ENCODE measurements at places on chromosomes 7 and 10.

DNA sequence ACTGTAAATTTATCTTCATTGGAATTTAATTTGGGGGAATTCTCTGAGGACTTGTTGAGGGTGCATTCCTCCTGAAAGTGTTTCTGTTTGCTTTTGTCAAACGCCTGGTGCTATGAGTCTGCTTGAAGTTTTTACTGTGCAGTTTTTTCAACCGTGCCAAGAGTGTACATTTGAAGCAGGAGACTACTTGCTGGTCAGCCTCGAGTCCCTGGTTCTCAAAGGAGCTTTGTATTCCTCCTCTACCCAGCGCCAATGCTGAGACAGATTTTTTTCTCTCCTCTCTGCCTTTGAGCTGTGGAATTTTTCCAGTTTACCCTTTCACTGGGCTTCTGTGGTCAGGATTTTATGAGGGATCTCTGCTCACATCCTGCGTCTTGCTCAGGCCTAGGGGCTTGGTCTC is 62.1 kb downstream of the NPY start:
- no peak for DNase-seq

DNA sequence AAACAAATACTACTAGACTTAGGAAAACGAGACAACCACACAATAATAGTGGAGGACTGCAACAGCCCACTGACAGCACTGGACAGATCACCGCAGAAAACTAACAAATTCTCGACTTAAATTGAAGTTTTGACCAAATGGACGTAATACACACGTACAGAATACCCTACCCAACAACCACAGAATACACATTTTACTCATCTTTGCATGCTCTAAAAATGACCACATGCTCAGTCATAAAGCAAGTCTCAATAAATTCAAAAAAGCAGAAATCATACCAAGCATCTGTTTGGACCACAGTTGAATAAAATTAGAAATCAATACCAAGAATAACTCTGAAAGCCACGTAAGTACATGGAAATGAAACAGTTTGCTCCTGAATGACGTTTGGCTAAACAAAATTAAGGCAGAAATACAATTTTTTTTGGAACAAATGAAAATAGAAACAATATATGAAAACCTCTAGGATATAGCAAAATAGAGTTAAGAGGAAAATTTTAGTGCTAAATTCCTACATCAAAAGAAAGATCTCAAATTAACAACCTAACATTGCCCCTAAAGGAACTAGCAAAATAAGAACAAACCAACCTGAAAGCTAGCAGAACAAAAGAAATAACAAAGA is 30.6 kb downstream of the MAPK8 start:
- no peak for DNase-seq

- DNase-seq = no peak
Measured at GRCh38 chr7:31864646-31865045, 177.6 kb downstream of the PPP1R17 start.

GRCh38 chr10:119772334-119772733 is 46.5 kb downstream of the INPP5F start:
- no peak for DNase-seq

DNA sequence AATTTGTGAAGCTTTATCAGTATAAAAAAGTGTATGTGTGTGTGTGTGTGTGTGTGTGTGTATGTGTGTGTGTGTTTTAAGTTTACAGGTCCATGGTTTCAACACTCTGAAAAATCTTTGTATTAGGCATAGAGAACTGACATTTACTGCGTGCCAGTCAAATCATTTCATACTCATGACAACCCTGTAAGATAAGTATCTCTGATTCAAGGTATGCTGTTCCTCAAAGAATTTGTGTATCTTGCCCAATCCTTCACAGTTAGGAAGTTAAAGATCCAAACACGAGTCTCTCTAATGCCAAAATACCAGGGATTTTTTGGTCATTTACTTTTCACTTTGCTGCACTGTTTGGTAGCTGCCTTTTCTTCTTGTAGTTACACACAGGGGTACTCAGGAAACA is 1121.3 kb upstream of the AUTS2 start:
- DNase-seq = no peak

- DNase-seq = no peak
Measured at GRCh38 chr10:130799532-130799931, 512.0 kb downstream of the TCERG1L start.

GRCh38 chr10:119450606-119451299 is 91.8 kb downstream of the RGS10 start:
- no peak for DNase-seq

DNA sequence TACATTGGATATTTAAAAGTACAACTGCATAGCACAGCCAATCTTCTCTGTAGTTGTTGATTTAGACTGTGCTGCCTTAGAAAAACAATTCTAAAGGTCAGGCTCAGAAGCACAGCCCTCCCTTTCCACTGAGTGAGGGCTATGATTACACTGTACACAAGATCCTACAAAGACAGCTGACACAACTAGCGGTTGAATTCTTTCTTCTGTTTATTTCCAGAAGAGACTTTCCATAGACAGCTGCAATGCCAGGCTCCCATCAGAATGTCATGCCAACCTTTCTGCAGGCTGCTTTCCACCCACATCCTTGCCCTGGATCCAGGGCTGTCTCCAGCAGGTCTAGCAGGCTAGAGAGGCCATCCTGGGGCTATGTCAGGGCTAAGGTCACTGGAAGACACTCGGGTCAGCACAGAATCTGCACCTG is 39.3 kb downstream of the FAM13C start:
- no peak for DNase-seq
